RPMI7951 (cell line): ENCODE measurements at places on chromosomes 2 and 18. TPM values are rescaled to one million over a fixed set of nuclear protein-coding genes. Genes with fewer than 3 reads are reported as not detected.
A peak's percentile ranks its signal among the peaks of the same experiment; 100 is the strongest.

RBM44 gene
- 0.88 and 1.7 TPM in 2 replicates for total RNA-seq

DNA sequence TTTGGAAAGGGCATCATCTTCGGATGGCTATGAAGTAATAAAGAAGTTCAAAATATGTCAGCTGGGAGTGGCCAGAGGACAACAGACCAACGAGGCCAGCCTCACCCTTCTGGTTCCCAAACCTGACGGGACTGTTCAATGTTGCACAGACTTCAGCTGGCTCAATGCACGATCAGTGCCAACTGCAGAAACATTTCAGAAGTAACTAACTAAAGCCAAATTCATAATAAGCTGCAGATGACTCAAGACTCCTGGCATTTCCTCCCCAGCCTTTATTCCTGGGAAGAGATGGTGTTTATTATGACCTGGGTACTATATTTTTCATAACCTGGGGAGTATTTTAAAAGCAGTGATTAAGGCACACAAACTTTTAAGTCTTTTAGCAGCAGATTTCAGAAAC is 3.8 kb upstream of the ATP6V1C2 start:
- peak; percentile 57 for DNase-seq

GRCh38 chr2:200122683-200123082 is 167.3 kb downstream of the MAIP1 start:
- no peak for DNase-seq

DNA sequence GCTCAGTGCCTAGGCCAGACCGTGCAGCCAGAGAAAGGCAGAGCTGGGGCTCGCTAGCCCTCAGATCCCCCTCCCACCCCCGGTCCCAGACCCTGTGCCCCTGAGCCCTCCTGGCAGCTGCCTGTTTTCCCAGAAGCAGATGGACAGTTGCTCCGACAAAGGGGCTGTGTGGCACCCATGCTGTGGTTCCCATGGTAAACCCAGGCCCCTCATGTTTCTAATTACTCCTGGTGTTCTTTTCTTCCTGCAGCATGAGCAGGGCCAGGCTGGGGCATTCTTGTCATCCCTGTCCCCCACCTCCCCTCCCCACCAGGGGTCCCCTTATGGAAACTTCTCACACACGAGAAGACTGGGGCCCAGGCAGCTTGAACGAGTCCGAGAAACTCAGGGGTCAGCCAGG is 269.6 kb downstream of the HAUS1 start:
- DNase-seq = no peak

DNA sequence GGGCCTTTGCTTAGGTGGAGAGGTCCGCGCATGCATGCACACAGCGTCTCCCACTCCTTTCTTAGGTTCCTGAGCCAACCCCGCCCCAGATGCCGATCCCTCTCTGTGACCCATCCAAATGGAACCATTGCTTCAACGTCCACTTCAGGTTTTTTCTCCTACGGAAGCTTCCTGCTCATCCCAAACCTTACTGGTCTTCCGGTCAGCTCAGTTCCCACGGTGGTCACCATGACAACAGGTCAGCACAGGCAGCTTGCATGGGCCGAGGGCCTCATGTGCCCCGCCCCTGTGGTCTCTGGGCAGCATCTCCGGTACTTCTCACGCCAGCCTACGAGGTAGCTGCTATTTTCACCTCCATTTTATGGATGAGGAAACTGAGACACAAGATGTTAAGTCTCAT is 163.7 kb downstream of the SOCS6 start:
- no peak for DNase-seq

DNA sequence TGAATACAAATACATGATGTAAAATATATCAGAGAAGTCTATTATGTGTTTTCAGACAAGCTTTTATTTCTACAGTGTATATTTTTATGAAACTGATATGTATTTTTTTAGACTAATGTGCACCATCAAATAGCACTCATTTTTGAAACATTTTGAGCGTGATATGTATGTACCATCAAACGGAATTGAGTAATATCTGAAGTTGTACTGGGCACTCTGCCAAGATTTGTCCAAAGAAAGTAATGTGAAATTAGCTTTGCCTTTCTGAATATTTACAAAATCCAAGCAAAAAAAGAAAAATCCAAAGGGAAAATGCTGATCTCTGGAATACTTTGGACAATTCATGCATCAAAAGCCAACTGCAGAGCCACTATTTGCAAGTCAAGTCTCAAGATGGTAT is 972.0 kb downstream of the DPP10 start:
- DNase-seq = no peak

- no peak for DNase-seq
Measured at GRCh38 chr18:2963048-2963447, 49.9 kb downstream of the LPIN2 start.

GRCh38 chr2:106054880-106055655 is 139.0 kb downstream of the UXS1 start:
- DNase-seq = no peak
